ENCODE measurements at places on chromosomes 3 and 15. TPM values are rescaled to one million over a fixed set of nuclear protein-coding genes. Genes with fewer than 3 reads are reported as not detected.
A peak's percentile ranks its signal among the peaks of the same experiment; 100 is the strongest.

DNA sequence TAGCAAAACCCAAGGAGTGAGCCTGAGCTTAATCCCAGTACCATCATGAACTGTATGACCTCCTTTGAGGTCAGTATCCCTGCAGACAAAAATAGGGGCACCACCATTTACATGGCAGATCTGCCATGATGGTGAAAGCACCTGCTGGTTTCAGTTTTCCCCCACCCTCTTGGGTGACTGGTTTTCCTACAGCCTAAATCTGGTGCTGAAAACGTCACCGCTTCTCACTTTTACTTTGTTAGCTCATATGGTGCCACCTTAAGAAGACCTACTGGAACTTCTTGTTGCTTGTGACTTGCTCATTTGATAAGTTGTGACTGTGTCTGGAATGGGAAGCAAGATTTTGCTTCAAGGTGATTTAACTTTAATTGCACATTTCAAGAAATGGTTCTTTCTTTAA, 5.1 kb downstream of the PPP1R2 start:
- H3K36me3 ChIP-seq = no peaks in the 10 kb centered on the region
- peaks cover 10% of the 10 kb centered on the region for H3K4me1 ChIP-seq
- H3K27me3 ChIP-seq = no peaks in the 10 kb centered on the region

DNA sequence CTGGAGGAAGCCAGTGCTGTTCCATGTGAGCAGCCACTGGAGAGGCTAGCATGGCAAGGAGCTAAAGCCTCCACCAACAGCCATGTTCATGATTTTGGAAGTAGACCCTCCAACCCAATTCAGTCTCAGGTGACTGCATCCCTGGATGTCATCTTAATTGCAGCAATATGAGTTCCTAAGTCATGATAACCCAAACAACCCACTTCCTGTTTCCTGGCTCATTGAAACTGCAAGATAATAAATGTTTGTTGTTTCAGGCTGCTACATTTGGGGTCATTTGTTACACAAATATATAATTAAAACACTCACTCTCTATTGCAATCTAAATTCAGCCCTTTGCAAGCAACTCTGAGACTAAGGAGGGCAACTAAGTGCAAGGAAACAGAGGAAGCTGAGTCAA, 62.4 kb upstream of the SLC24A5 start:
- H3K36me3 ChIP-seq = no peaks in the 10 kb centered on the region
- H3K4me3 ChIP-seq = no peak overlapping the region
- H3K4me1 ChIP-seq = no peaks in the 10 kb centered on the region
- no peak overlapping the region for H3K27ac ChIP-seq

- no peaks in the 10 kb centered on the region for H3K27me3 ChIP-seq
- no peaks in the 10 kb centered on the region for H3K36me3 ChIP-seq
Measured at GRCh38 chr15:91950054-91950453, 96.5 kb downstream of the SLCO3A1 start.

DNA sequence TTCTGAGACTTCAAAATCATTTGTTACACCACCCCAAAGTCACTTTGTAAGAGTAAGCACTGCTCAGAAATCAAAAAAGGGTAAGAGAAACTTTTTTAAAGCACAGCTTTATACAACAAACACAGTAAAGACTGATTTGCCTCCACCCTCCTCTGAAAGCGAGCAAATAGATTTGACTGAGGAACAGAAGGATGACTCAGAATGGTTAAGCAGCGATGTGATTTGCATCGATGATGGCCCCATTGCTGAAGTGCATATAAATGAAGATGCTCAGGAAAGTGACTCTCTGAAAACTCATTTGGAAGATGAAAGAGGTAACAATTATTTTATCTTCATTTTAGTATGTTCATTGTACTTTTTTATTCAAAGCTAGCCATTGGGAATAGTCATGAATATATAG, 32.6 kb downstream of the BLM start:
- H3K36me3 ChIP-seq = no peaks in the 10 kb centered on the region
- H3K4me3 ChIP-seq = no peak overlapping the region
- DNase-seq = no peak
- no peaks in the 10 kb centered on the region for H3K4me1 ChIP-seq
- H3K27me3 ChIP-seq = no peaks in the 10 kb centered on the region

DNA sequence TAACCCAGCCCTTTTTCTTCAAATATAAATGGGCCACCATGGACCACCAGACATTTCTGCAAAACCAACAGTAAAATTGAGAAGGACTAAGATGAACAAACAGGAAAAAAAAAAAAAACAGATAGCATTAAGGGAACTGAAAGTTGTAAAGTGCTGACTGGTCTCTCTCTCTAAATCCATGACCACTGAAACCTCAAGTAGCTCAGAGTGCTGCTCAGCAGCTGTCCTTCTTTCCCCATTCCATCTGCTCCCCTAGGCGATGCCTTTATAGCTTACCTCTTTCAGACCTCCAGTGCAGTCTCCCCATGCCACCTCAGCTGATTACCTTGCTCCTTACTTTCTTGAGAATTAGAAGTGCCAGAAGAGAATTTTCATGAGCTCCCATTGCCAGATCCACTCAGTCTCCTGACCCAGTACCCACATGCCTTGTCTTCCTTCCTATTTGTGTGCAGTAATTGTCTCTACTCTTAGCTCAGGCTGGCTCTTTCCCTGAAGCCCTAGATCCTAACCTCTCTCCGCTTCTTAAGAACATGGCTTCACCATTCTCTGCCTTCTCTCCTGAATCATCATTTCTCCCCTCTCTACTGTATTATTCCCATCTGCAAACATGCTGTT, 23.9 kb upstream of the XIRP1 start:
- no peaks in the 10 kb centered on the region for H3K4me1 ChIP-seq
- H3K36me3 ChIP-seq = no peaks in the 10 kb centered on the region
- DNase-seq = no peak
- H3K4me3 ChIP-seq = no peak overlapping the region

- peaks cover 13% of the 10 kb centered on the region for H3K36me3 ChIP-seq
- DNase-seq = peak; percentile 52
- no peak overlapping the region for H3K4me3 ChIP-seq
- peaks cover 57% of the 10 kb centered on the region for H3K4me1 ChIP-seq
Measured at GRCh38 chr15:67110958-67111864, 45.8 kb downstream of the SMAD3 start.

GRCh38 chr15:72797338-72797689, 13.8 kb upstream of the ADPGK start:
- H3K36me3 ChIP-seq = no peaks in the 10 kb centered on the region
- no peaks in the 10 kb centered on the region for H3K27me3 ChIP-seq
- DNase-seq = no peak
- no peaks in the 10 kb centered on the region for H3K4me1 ChIP-seq
- H3K4me3 ChIP-seq = peak overlapping the region; percentile 73
- H3K27ac ChIP-seq = no peak overlapping the region

DNA sequence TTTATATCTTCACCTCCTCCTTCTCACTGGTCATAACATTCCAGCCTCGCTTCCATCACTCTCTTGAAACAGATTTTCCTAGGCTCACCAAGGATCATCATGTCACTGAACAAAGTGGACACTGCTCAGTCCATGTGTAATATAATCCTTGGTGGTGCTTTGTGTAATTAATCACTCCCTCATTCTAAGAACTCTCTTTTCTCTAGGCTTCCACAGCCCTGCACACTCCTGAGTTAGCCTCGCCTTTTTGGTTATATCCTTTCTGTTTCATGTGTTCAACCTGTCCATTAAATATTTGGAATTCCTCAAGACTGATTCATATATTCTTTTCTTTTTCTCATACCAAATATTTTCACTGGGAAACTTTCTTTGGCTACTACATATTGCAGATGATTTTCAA, 440.8 kb downstream of the PYDC2 start:
- no peaks in the 10 kb centered on the region for H3K27me3 ChIP-seq
- no peak for DNase-seq
- H3K27ac ChIP-seq = no peak overlapping the region
- no peak overlapping the region for H3K4me3 ChIP-seq
- H3K4me1 ChIP-seq = no peaks in the 10 kb centered on the region
- no peaks in the 10 kb centered on the region for H3K36me3 ChIP-seq

- peak; percentile 40 for DNase-seq
- H3K4me1 ChIP-seq = no peaks in the 10 kb centered on the region
- H3K36me3 ChIP-seq = no peaks in the 10 kb centered on the region
- no peak overlapping the region for H3K27ac ChIP-seq
Measured at GRCh38 chr3:186930641-186931531, 560 bp downstream of the ST6GAL1 start.

DNA sequence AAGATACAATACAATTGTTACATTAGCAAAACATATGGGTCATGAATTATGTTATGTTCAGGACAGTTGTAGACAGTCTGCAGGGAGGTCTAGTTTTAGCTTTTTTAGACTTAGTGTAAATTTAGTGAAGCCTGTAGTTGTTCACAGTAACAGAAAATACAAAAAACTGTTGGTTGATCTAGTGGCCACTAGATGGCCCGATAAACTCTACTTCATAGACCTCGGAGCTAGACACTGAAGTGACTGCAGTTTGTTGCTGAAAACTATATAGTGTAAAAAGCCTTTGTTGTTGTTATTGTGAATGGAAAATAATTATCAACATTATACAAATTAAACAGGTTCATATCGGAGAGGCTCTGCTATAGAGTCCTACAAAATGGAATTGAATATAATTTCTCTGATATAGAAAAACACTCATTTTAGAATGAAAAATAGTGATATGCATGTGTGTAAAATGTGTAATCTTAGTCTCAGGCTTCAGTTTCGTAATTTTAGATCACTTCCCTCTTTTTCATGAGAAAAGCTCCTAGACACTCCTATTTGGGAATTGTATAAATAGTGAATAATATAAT, 18.3 kb downstream of the MAGEL2 start:
- no peak overlapping the region for H3K27ac ChIP-seq
- H3K27me3 ChIP-seq = no peaks in the 10 kb centered on the region
- H3K4me1 ChIP-seq = no peaks in the 10 kb centered on the region
- no peaks in the 10 kb centered on the region for H3K36me3 ChIP-seq
- no peak overlapping the region for H3K4me3 ChIP-seq

GRCh38 chr15:31435261-31435911, 108.8 kb downstream of the KLF13 start:
- H3K27me3 ChIP-seq = no peaks in the 10 kb centered on the region
- H3K36me3 ChIP-seq = no peaks in the 10 kb centered on the region
- H3K4me3 ChIP-seq = peak overlapping the region; percentile 62
- peak overlapping the region; percentile 96 for H3K27ac ChIP-seq
- H3K4me1 ChIP-seq = peaks cover 28% of the 10 kb centered on the region
- DNase-seq = peak; percentile 87

- H3K27ac ChIP-seq = no peak overlapping the region
- H3K27me3 ChIP-seq = no peaks in the 10 kb centered on the region
- H3K4me1 ChIP-seq = no peaks in the 10 kb centered on the region
- no peak for DNase-seq
- no peak overlapping the region for H3K4me3 ChIP-seq
Measured at GRCh38 chr3:117567906-117568305, 858.3 kb downstream of the TUSC7 start.

DNA sequence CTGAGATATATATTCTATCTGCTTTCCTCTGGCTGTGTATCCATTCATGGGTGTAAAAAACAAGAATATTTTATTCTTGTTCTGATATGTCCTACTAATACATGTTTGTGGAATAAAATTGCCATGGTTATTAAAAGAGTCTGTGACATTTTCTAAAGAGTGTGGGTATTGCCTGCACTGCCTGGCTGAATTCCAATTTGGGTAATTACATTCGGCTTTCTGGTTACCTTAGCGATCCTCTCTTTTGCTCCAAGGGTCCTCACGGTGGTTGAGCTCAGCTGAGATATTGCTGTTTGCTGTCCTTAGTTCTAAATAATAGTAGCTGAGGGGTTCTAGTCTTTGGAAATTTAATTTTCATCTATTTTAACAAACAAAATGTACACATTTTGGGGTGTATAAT, 301.4 kb upstream of the DNAJC19 start:
- H3K4me1 ChIP-seq = no peaks in the 10 kb centered on the region
- H3K27me3 ChIP-seq = no peaks in the 10 kb centered on the region
- H3K36me3 ChIP-seq = no peaks in the 10 kb centered on the region
- no peak overlapping the region for H3K4me3 ChIP-seq

Gene SELENOS
- total RNA-seq = 98.7 TPM

Gene SNX33
- total RNA-seq = 28.7 TPM

Gene PLA2G4E
- total RNA-seq = not detected

Gene PML
- total RNA-seq = 74.7 TPM
